ENCODE measurements at places on chromosomes 6 and 20.

DNA sequence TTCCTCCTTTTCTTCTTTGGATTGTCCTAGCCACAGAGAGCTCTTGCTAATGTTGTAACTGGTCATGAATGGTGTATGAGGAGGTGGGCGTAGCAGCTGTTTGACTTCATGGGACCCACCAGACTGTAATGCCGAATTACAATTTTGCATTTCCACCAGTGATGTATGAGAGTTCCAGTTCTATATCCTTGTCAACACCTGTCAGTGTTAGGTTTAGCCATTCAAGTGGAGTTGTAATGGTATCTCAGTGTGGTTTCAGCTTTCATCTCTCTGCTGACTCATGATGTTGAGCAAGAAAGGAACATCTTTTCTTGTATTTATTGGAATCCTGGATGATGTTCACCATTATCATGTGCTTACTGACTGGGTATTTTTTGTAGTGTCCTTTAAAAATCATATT is 5.1 kb downstream of the IGF2R start:
- DNase-seq: no peak

DNA sequence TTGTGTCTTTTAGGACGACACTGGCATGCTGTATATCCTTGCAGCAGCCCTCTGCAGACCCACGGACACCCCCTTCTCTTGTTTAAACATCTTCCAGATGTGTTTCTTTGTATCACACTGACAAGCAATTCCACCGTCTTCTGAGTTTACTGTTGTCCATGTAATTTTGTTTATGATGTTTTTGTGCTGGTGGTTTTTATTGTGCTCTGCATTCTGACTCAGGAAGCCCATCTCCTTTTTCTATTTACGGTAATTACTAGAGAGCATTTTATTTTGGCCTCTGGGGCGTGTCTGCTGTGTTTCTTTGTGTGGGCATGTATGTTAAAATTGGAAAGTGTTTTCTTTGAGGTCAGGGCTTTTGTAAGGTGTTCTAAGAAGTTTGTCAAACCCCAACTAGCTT is 111.9 kb downstream of the JARID2 start:
- DNase-seq: no peak

- DNase-seq: no peak
These were observed 49.8 kb upstream of the ENPP5 start for GRCh38 chr6:46220352-46221221.

DNA sequence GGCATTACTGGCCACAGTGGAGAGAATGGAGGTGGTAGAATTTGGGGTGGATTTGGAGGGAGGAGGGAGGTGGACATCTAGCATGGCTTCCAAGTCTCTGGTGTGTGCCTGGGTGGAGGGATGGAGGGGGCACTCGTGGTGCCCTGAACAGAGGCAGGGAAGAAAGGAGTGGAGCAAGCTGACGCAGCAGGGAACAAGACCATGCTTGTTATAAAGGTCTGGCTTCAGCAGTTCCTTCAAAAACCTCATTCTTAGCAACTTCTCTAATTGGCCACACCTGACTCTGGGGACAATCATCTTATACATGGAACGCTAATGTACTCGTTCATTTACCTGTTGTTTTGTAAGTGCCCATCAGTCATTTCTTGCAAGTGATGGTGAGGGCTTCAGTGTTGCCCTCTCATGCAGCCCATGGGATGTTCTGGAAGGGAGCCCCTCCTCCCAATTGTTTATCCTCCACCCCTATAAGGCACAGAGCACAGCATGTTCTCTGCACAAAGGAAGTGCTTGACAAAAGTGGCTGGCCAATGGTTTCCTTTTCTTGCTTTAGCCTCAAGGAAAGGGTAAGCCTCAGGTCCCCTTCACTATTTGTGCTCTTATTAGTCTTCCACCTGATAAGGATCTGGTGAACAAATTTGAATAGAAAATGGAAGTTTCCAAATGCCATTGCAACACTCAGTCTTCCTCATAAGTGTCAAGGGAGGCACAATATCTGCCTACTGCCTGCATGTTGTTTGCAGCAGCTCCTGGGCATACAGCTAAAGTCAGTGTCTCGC is 39.3 kb downstream of the GFOD1 start:
- DNase-seq: no peak

DNA sequence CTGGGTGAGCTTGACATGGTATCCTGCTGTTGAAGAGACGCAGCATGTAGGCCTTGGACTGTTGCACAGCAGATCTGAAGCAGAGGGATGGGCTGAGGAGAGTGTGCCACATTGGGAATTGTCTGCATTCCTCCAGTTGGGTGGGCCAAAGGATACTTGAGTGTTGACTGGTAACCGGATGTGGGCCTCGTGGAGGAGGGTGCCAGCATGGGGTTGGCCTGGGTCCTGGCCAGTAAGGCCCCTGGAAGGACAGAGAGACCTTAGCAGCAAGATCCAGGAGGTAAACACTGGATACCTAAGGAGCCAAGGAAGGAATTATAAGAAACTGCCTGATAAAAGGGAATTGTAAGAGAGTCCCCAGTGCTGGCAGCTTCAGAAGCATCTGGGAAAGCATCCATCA is 76.9 kb downstream of the FIG4 start:
- DNase-seq: no peak

DNA sequence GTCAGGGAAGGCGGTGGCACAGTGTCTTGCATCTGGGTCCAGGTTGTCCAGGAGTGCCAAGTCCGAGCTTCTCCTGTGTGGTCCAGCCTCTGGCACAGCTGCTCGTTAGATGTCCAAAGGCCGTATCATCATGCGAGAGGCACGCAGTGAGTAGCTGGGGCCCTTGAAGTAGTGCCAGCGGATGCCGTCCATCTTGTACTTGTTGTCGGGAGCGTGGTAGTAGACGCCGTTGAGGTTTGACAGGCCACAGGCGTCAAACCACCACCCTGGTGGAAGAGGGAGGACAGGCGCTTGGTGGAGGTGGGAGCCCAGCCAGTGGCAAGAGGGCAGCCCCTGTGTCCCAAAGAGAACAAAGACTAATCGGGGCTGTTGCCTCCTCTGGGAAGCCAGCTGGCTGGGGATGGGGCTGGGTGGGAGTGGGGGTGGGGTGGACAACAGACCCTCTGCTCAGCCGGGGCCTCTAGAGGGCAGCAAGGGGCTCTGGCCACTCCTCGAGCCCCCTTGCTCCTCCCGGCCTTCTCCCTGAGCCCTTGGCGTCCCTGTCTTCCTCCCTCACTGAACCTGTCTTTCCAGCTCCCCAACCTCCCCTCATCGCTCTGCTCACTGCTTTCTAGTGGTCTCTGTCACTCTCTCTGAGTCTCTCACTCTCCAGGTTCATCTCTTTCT is 39.5 kb downstream of the FAM110A start:
- no peak for DNase-seq

DNA sequence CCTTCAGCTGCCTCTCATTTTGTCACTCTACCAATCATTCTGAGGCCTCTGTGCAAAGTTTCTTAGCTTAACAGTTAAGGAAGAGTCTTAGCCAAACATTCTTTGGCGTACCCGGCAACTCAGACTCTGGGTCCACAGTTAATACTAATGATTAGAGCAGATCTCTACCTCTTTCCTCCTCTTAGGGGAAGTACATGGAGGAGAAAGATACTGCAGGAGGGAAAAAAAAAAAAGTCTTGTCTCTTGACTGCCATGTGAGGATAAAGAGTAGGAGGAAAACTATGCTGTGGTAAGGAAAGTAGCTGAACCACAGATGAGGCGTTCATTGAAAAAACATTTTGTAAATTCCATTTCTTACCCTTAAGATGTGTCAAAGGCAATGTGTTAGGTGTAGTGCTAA is 44.0 kb upstream of the MARCKS start:
- DNase-seq: no peak

- no peak for DNase-seq
These were observed 13.3 kb upstream of the BEND3 start for GRCh38 chr6:107128577-107128976.

DNA sequence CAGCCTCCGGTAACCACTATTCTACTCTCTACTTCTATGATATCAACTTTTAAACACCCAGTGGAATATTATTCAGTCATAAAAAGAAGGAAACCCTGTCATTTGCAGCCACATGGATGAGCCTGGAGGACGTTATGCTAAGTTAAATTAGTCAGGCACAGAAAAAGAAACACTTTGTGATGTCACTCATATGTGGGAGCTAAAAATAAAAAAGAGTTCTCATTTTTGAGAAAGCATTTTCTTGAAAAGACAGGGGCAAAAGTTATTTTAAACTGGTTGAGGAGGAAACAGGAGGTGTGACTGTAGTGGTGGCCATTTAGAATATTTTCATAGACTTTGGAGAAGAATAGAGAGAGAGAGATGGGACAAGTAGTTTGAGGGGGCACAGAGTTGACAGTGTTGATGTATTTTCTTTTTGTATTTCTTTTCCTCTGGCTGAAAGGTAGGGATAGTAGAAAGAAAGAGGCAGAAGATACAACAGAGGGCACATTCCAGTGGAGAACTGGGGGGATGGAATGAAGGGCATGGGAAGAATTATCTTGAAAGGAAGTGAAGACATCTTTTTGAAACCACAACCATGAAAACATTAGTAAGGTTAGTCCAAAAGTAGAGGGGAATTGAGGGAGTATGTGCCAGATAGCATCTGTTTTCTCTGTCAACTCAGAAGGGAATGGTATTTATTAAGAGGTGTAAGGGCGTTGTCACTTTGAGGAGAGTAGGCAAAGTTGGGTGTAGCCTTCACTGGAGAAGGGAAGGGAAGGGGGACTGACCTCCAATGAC is 181.3 kb upstream of the GMDS start:
- DNase-seq: no peak

- no peak for DNase-seq
These were observed 10.1 kb upstream of the SMIM13 start for GRCh38 chr6:11083491-11083890.

GRCh38 chr6:28807682-28808280 is 116.0 kb downstream of the TRIM27 start:
- DNase-seq: no peak

- DNase-seq: no peak
These were observed 713.9 kb downstream of the COL12A1 start for GRCh38 chr6:74491844-74492374.

- no peak for DNase-seq
These were observed 1.2 kb downstream of the ACSS1 start for GRCh38 chr20:25056690-25057233.

DNA sequence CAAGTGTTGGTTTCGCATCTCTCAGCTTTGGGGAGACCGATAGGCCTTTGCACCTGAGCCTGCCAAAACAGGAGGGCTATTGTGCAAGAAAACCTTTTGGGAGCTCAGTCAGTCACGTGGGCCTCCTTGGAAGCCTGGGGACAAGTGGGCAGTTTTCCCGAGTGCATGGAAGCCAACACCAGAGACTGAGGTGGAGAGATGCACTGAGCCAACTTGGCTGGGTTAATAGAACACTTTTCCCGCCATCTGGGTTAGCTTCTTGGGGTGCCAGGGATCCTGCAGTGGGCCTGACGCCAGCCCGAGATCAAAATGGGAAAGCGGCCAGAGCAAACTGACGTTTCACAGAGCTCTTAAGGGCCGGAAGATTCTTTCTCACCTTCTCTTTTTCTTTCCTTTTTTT is 2.8 kb upstream of the OOEP start:
- no peak for DNase-seq

DNA sequence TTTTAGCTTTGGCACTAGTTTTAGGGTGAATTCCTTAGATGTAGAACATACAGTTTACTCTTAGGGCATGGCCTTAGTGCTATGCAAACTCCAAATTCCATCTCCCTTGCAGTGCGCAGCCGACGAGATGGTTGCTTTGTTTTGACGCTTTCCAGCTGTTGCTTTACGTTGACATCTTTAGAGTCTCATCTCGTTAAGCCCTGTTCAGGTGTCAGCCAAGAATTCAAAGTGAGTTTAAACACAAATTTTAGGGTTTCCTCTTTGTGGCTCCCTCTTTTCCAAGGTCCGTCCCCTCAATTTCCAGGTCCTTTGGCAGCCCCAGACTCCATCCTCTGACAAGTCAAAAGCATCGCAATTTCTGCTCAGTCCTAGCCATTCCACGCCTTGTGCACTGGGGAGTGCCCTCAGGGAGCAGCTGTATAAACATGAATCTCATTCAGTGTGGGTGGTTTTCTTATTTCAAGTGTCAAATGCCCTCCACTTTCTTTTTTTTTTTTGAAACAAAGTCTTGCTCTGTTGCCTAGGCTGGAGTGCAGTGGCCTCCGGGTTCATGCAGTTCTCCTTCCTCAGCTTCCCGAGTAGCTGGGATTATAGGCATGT is 14.1 kb upstream of the MAK start:
- DNase-seq: no peak

DNA sequence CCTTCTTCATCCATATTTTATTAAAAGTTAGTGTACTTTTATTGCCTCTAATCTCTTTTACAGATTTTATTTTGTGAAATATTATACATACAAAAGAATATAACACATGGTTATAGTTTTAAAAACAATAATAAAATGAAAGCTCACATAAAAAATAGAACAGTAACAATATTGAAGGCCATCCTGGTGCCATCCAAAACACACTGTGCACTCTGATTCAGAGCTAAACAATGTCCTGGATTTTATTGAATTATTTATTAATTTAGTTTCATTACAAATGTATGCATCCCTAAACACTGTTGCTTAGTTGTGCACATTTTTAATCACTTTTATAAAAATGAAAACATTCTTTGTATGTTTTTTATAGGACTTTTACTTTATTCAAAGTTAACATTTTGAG is 32.9 kb downstream of the RNF217 start:
- DNase-seq: no peak

- no peak for DNase-seq
These were observed 11.0 kb upstream of the KHDC1L start for GRCh38 chr6:73236144-73236750.

DNA sequence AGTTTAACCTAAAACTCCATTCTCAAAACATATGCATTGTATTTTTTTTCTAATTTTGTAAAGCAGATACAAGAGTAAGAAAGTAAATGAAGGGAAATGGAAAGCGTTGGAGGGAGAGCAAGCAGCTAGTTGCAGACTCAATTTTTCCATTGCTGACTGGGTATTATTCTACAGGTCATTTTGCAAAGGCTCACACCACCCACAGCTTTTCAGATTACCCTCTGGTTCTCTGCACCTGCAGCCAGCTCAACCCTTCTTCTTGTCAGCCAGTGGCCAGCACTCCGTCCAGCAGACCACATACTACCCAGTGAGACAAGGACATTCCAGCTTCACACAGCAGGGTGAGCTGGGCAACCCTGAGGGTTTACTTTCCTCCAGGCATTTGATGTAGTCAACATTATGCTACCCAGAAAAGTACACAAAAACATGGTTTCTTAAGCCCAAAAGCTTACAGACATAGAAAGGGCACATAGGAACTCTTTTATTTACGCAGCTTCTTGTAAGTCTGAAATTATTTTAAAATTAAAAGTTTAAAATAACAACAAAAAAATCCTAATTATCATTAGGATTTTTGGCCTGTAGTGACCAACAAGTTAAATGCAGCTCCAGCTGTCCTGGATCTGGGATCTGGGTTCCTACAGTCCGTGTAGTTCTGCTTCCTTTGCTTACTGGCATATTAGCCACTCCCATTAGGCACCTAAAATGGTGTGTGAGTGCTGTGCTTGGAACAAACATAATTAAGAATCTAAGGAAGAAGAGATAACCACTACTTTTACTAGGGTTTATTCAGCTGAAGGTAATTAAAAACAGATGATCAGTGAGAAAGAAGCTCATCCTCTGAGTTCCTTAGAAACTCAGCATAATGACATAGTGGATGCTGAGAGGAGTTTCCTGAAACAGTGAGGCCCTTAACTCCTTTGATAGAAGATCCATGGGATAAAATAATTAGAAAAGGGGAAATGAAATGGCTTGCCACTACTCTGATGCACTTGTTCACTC is 185.3 kb downstream of the PKHD1 start:
- no peak for DNase-seq

Measured in T-helper 2 cell (primary cell).